ENCODE measurements at places on chromosomes 1 and 21.

- no peak for DNase-seq
Measured at GRCh38 chr1:39195166-39196111, 9.1 kb upstream of the MACF1 start.

- no peak for DNase-seq
Measured at GRCh38 chr21:46620846-46621245, 14.6 kb upstream of the PRMT2 start.

DNA sequence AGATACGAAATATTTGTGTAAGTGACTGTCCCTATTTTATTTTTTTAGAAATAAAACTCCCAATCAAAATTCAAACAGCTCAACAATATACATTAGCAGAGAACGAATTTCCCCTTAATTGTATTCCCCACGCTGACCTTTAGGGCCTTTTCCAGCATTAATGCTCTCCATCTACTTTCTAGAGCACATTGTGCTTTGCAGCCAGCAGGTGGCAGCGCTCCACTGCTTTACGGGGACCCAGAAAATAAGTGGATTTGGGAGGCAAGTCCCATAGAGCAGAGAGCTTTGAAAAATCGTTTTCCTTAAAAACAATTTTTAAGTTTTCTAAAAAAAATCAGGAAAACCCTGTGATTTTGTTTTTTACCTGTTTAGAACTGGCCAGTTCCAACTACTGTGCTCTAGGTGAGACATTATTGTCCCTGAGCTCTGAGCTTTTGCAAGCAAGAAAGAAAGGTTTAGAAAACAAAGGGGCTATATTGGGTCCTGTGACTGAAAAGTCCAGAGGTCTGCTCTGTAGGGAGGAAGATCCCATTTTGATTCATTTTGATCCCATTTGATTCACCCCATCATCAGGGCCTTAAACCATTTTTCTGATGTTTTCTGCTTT, 144.4 kb upstream of the ZNF644 start:
- DNase-seq: peak; percentile 43

DNA sequence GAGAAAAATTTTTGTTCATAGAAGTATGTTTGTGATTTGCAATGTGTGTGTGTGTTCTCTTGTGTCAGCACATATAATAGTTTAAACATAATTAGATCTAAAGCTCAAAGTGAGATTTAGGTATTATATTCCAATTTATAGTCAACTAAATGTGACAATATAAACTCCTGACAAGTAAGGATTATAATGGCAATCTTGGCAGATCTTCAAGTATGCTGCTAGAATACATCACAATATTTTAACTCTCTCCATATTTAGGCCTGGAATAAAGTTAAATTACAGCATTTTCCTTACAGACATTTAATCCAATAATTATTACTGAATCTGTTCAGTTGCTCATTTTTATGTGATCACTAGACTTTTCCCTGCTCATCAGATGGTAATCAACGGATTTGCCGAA, 65.8 kb downstream of the LYPLAL1 start:
- no peak for DNase-seq

- no peak for DNase-seq
Measured at GRCh38 chr1:239657291-239657690, 270.9 kb downstream of the CHRM3 start.

- peak; percentile 89 for DNase-seq
Measured at GRCh38 chr1:148388260-148389026, 94.7 kb downstream of the PPIAL4G start.

DNA sequence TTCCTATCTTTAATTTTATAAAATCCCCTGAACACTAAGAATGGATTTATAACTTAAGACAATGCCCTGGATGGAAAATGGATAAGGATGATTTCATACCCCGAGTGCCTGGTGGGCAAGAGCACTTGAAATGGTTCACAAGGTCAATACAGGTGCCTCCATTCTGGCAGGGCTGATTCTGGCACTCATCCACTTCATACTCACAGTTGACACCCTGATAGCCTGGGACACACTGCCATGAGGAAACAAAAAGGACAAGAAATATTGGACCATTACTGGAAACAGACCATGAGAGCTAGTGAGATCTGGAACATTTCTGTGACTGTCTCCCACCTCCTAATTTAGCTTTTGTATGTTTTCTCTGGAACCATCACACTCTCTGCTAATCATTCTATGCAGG, 39.1 kb upstream of the ADAM30 start:
- no peak for DNase-seq

DNA sequence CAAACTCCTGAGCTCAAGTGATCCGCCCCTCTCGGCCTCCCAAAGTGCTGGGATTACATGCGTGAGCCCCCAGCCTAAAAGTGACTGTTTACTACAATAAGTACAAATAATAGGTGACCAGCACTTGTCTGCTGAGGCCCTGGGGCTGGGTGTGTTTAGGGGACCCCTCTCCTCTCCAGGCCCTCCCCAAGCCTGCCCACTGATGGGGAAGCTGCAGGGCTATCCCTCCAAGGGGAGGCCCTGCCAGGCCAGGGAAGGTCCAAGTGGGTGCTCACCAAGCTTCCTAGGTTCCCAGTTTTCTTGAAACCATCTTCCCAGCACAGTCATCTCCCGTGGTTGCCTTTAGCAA, 60.7 kb downstream of the H3-3A start:
- no peak for DNase-seq

DNA sequence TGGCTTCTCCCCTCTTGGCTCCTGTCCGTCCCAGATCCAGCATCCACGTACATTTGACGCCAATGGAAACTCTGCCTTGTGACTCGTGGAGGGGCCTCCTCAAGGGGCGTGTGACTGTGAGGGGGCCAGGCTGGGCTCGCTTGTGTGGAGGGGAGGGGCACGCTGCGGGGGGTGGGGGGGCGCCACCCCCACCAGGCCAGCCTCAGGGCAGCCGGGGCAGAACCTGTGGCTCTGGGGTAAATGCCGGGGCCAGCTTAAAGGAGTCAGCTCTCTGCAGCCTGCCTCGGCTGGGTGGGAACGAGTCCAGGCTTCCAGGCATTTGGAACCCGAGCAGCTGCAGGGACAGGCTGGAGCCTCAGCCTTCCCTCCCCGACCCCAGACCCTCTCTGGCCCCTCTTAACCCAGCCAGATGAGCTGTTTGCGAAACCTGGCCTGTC, 94.1 kb downstream of the SIK1 start:
- no peak for DNase-seq

DNA sequence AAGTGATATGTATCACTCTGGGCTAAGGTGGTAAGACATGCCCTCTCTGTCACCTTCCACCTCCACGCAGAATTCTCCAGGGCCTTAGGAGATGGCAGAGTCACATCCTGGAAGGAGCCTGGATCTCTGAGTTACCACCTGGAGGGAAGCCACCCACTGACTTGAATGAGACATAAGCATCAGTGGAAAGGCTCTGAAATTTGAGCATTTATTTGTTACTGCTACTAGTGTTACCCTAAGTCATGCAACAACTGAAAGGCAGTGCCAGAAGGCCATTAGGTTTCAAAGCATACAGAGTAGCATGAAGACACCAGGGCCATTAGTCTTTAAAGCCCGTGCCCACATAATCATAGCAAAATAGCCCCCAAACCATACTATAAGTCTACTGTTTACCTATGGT, 230.3 kb upstream of the IRF2BP2 start:
- no peak for DNase-seq

- no peak for DNase-seq
Measured at GRCh38 chr1:100438789-100439188, 86.5 kb downstream of the CDC14A start.

DNA sequence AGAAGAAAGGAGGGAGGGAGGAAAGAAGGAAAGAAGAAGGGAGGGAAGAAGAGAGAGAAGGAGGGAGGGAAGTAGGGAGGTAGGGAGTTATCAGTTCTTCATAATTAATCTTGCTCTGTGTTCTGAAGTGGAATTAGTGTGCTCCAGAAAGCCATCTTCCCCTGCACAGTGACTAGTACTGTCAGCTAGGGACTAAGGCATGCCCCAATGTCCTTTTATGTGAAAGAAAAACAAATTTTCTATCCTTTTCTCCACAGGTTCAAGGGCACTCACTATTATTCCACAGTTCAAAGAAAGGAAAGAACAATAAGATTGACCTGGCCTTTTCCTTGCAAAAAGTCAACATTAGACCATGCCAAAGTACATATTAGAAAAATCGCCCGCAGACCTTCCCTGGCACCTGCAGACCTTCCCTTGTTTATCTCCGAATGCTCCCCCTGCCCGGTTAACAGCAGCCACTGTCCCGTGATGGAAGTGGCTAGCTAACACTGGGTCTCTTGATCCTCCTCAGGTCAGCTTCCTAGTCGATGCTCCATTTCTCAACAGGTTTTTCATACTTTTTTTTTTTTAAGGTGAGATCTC, 107.2 kb upstream of the EDEM3 start:
- DNase-seq: no peak

DNA sequence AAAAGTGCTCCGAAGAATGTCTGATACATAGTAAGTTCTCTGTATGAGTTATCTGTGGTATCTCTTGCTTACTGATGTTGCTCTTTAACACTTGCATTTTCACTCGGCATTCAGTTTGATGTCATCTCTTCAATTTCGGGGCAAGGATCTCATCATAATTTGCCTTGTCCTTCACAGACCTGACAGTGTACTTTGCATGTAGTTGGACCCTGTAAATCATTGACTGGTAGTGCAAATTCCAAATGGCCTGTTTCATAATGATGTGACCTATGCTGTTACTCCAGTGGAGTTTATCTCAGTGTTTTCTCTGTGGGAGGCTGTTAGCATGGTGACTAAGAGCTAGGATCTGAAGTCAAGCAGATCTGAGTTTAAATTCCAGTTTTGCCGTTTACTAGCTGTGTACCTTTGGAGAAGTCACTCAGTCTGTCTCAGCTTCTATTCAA, 34.2 kb upstream of the ABCD3 start:
- DNase-seq: no peak

DNA sequence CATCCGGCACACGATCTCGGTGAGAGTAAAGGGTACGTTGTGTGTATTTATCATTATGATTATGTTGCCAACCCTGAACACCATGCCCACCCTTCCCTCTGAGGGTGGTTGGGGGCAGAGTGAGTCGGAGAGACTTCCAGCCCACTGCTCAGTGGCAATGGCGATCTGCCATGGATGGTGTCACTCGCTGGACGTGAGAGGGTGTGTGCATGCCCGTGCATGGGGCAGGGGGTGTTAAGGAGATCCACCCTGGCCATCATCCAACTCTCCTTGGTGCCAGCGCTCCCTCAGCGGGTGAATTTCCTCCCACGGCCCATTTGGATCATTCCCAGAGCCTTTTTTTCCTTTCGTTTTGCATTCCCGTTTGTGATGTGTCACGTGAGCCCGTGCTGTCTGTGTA, 74.1 kb upstream of the CNTN2 start:
- DNase-seq: no peak

GRCh38 chr1:233368106-233368788, 40.7 kb downstream of the MAP3K21 start:
- DNase-seq: no peak

DNA sequence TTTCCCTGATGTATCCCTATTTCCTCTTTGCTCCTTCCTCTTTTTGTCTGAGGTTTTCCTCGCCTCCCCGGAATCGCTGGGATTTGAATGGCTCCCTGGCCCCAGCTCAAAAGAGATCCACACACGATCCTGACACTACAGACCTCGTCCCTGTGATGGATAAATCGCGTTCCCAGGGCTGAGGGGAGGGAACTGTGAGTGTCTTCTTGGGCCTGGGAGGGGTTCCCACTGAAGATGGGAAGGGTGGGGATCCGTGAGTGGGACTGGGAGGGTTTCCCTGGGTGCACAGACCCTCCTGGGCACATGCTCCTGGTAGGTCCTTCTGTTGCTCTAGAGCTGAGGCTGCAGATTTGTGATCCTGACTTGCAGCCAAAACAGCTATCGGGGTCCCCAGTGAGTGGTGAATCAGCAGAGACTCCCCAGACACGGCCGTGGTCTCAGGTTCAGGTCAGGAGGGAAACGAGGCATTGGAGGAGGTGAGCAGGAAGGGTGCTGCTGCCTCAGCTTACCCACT, 591.0 kb downstream of the PTPRU start:
- DNase-seq: no peak

- no peak for DNase-seq
Measured at GRCh38 chr1:6113745-6114144, 66.4 kb downstream of the CHD5 start.

GRCh38 chr1:234842726-234843641, 233.0 kb upstream of the IRF2BP2 start:
- DNase-seq: peak; percentile 45

DNA sequence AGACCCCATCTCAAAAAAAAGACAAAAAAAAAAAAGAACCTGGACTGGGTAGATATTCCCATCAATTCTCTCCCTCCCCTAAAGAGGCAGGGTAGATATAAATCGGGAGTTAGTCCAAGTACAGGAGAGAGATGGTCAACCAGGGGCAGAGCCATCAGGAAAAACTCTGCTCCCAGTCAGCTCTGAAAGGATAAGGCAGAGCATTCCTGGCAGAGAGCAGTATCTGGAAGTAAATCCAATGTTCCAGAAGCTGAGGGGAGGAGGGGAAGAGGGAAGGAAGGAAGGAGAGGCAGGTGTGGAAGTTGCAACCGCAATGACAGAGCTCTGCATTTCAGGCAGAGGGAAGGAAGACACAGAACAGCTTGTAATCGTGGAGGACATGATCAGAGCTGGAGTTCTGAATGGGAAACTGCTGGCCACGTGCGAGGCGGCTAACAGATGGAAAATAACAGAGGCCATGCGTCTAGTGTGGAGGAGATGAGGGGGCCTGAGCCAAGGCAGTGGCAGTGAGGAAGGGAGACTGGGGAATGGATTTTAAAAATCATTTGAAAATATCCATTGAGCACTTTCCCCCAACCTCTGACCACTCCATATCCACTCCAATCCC, 15.3 kb upstream of the VWA5B1 start:
- DNase-seq: no peak

DNA sequence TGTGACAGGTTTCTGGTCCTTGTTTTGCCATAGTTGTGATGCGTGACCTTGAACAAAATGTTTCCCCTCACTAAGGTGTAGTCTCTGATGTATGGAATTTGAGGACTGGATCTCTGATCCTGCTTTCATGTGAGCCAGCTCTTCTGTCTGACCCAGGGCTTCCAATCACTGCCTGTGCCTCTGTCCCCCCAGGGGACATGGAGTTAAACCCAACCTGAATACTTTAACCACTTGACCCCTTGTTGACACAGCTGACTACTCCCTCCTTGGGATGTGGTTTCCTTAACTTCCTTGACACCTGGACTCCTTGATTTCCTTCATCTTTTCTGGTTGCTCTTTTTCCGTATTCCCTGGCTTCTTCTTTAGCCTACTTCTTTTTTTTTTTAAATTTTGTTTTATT, 36.0 kb upstream of the SSBP3 start:
- DNase-seq: no peak

GRCh38 chr1:100769906-100770646, 50.5 kb downstream of the VCAM1 start:
- no peak for DNase-seq

- DNase-seq: no peak
Measured at GRCh38 chr21:26840912-26841311, 4.3 kb downstream of the ADAMTS1 start.

- no peak for DNase-seq
Measured at GRCh38 chr1:42317308-42317707, 17.7 kb downstream of the FOXJ3 start.

DNA sequence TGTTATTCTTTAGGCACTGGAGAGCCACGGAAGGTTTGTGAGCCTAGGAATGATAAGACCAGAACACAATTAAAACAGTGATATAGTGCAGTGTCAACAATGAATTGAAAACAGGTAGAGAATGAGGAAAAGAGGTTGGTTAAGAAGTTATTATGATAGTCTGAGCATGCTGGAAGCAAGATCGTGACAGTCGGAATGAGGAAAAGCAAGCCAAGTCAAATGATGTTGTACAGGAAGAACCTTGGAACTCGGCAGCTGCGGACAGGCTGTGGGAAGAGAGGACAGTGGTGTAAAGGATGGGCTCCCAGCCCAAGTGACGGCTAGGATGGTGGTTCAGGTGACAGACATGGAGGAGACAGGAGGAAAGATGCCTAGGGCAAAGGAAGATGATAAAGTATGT, 25.6 kb downstream of the MTARC1 start:
- DNase-seq: no peak
